Naive B cell (primary cell): ENCODE measurements at places on chromosomes 5 and 9.

DNA sequence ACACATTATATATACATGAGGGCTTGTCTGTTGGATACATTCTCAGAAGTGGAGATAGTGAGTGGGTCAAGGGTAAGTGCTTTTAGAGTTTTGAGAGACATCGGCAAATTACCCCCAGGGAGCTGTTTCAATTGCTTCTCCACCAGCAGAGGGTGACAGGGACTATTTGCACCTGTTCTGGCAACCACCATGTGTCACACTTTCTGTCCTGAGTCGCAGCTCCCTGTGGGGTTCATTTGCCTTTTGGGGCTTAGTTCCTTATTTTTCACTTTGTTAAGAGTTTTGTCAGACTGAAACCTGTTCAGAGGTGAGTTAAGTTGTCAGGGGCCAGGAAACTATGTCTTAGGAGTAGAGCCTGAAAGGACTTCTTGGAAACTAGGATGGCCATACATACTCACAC, 20.1 kb upstream of the SLC36A1 start:
- H3K4me3 ChIP-seq = no peak overlapping the region
- peaks cover 12% of the 10 kb centered on the region for H3K4me1 ChIP-seq
- peaks cover 29% of the 10 kb centered on the region for H3K27me3 ChIP-seq
- no peaks in the 10 kb centered on the region for H3K36me3 ChIP-seq

DNA sequence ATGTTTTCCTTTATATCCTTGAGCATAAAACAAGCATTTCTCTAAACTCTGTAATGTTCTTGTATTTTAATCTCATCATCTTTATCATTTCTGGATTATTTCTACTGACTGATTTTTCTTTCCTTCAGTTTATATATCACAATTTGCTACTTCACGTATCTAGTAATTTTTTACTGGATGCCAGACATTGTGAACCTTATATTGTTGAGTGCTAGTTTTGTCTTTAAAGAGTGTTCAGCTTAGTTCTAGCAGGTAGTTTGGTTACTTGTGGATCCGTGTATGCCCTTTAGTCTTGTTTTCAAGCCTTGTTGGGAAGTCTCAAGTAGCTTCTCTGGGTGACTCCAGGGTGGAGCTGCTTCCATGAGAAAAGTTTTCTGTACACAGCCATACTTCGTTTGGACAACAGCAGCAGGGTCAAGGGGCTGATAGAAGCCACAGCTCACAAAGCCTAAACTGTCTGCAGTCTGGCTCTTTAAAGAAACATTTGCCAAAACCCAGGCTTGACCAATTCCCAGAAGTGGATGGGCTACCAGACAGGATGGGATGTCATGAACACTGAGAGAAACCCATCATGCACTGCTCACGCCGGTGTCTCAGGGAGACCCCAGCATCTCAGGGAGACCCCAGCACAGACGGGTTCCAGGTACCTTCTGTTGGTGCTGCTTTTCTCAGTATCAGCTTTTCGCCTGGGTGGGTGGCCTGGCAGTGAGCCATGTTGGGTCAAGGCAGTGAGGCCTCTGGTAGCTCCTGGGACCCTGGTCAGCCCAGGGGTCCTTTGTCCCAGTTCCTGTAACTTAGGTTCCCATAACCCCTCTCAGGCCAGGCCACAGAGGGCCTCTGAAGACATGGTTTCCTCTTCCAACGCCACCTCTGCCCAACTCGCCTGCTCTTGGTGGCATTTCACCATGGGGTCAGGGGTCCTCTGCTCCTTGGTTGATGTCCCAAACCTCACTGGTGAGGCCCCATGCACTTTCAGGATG, 29.1 kb downstream of the TRIP13 start:
- H3K4me1 ChIP-seq = no peaks in the 10 kb centered on the region
- DNase-seq = no peak
- no peaks in the 10 kb centered on the region for H3K36me3 ChIP-seq
- no peak overlapping the region for H3K27ac ChIP-seq
- peaks cover 25% of the 10 kb centered on the region for H3K27me3 ChIP-seq

- peaks cover 5% of the 10 kb centered on the region for H3K36me3 ChIP-seq
- H3K4me3 ChIP-seq = no peak overlapping the region
- peak overlapping the region; percentile 86 for H3K27ac ChIP-seq
- no peaks in the 10 kb centered on the region for H3K27me3 ChIP-seq
These were observed 204.1 kb downstream of the EBF1 start for GRCh38 chr5:158895588-158895987.

GRCh38 chr9:90432951-90433350, 209.7 kb downstream of the DIRAS2 start:
- no peak overlapping the region for H3K4me3 ChIP-seq
- H3K4me1 ChIP-seq = no peaks in the 10 kb centered on the region
- peaks cover 41% of the 10 kb centered on the region for H3K27me3 ChIP-seq
- no peak for DNase-seq

DNA sequence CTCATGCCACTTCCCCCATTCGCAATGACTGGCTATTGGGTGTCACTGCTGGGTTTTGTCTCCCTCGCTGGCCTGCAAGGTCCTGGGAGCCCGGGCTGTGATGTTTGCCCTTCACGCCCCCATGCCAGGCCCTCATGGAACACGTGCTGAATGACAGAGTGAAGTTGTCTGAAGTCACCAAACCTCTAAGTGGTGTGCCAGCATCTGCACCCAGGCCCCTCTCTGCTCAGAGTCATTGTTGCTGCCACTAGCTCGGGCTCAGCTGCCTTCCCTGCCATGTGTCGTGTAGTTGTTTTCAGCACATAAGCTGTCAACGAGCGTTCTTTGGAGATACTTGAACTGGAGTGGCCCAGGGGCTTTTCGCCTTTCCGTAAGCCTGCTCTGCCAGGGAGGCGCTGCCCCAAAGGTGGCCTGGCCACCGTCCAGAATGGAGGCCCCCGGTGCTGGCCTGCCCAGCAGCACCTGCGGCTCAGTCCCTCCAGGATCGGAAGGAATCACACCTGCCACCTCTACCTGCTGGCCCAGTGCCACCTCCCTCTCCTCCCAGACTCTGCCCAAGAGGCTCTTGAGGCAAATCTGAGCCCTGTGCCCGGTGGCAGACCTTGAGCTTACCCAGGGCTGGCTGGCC, 250.1 kb downstream of the PBX3 start:
- H3K27me3 ChIP-seq = peaks cover 4% of the 10 kb centered on the region
- H3K36me3 ChIP-seq = no peaks in the 10 kb centered on the region
- no peak for DNase-seq

- H3K27me3 ChIP-seq = no peaks in the 10 kb centered on the region
- H3K4me1 ChIP-seq = peaks cover 31% of the 10 kb centered on the region
- no peaks in the 10 kb centered on the region for H3K36me3 ChIP-seq
- H3K27ac ChIP-seq = no peak overlapping the region
- no peak for DNase-seq
These were observed 12.1 kb downstream of the PNPLA7 start for GRCh38 chr9:137538058-137538457.

- H3K27me3 ChIP-seq = no peaks in the 10 kb centered on the region
- H3K4me3 ChIP-seq = no peak overlapping the region
- DNase-seq = no peak
- H3K27ac ChIP-seq = no peak overlapping the region
- no peaks in the 10 kb centered on the region for H3K36me3 ChIP-seq
These were observed 8.1 kb upstream of the OMD start for GRCh38 chr9:92432350-92432749.

DNA sequence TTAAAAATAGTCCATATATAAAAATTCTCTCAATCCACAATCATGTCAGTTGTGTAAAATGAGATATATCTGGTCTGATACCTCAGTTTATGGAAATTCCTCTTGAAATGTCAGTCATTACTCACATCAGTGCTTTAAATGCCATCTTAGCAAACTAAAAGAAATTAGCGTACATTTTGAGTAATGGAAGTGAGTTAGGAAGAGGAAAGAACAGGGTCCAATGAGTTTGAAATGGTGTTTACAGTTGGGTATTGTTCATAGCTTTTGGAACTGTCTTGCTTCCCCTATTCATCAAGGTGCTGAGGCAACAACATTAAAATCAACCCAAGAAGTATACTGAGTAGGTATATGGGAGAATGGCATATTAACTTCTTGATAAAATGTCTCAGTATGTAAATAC, 8.7 kb upstream of the MTX3 start:
- peaks cover 19% of the 10 kb centered on the region for H3K36me3 ChIP-seq
- no peak overlapping the region for H3K27ac ChIP-seq
- H3K4me3 ChIP-seq = no peak overlapping the region
- no peak for DNase-seq

DNA sequence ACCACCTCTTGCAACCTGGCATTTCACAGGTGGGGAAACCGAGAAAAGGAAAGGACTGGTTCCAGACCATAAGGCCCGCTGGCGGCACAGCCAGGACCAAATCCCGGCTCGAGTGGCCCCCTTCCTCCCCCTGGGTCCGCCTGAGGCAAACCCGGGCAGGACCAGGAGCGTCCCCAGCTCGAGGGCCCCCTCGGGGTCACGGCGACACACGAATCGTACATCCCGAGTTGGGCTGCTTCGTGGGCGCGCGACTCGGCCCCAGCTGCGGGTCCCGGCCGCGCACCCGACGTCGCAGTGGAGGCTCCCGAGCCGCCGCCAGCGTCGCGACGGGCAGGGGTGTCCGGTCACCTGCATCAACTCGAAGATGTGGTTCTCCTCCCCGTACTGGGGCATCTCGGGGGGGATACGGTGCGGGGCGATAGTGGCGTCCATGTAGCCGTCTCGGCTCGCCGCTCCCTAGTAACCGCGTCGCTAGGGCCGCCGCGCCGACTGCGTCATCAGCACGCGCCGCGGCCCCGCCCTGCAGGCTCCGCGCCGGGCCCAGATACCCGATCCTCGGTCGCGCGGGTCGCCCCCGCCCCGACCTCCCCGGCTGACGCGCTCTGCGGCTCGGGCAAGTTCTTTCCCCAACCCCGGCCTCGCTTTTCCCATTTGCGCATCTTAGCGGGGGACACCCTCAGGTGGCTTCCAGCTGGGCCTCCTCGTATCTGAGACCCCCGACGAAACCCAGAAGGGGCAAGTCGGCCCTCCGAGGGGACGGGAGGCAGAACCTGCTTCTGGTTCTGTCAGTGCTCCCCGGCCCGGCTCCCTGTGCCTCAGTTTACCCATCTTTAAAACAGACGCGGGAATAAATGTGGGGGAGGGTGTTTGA, at the start of gene AK8:
Gene AK8, minus strand, starts transcription at position 461 of the 871 bp plus-strand sequence. Its CDS starts 29 bp downstream, at position 432.
- DNase-seq = peak; percentile 79
- H3K27ac ChIP-seq = peak within 1 kb of the TSS; percentile 93
- peak within 1 kb of the TSS; percentile 92 for H3K4me3 ChIP-seq
- peaks cover 18% of the 10 kb centered on the region for H3K4me1 ChIP-seq
- no peaks in the 10 kb centered on the region for H3K27me3 ChIP-seq

- H3K4me1 ChIP-seq = peaks cover 16% of the 10 kb centered on the region
- H3K4me3 ChIP-seq = no peak overlapping the region
- no peaks in the 10 kb centered on the region for H3K27me3 ChIP-seq
- H3K36me3 ChIP-seq = peaks cover 7% of the 10 kb centered on the region
- no peak overlapping the region for H3K27ac ChIP-seq
These were observed 20.0 kb downstream of the RNF145 start for GRCh38 chr5:159189310-159189709.

- DNase-seq = no peak
- H3K27ac ChIP-seq = no peak overlapping the region
These were observed 303.0 kb upstream of the PDE4D start for GRCh38 chr5:60196385-60197113.

DNA sequence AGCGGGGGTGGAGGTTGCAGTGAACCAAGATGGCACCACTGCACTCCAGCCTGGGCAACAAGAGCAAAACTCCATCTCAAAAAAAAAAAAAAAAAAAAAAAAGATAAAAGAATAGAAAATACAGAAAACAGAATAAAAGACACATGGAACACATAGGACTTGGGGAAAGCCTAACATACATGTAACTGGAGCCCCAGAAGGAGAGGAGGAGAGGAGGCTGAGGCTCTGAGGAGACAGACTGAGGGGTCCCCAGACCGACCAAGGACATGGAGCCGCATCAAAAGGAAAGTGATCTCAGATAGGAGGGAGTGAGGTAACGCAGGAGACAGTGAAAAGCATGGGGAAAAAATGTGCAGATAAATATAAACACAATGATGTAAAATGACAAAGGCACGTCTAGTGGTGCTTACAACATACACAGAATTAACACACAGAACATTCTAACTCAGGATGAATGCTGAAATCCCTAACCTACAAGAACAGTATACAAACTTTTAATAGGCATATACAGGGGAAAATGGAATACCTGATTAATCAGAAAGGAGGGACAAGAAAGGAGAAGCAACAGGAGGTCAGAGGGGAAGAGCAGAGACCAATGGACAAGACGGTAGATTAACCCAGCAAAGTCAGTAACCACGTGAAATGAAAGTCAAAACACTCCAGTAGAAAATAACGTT, 65.2 kb upstream of the UBAC1 start:
- no peak overlapping the region for H3K27ac ChIP-seq
- H3K27me3 ChIP-seq = peaks cover 16% of the 10 kb centered on the region

- no peak overlapping the region for H3K4me3 ChIP-seq
- no peak for DNase-seq
- peaks cover 25% of the 10 kb centered on the region for H3K27me3 ChIP-seq
- peaks cover 33% of the 10 kb centered on the region for H3K4me1 ChIP-seq
- H3K27ac ChIP-seq = no peak overlapping the region
These were observed 40.3 kb upstream of the GLRX start for GRCh38 chr5:95862671-95863382.

- H3K4me3 ChIP-seq = no peak overlapping the region
- DNase-seq = no peak
- no peaks in the 10 kb centered on the region for H3K36me3 ChIP-seq
- no peaks in the 10 kb centered on the region for H3K27me3 ChIP-seq
These were observed 7.2 kb downstream of the CYSTM1 start for GRCh38 chr5:140182075-140182711.

DNA sequence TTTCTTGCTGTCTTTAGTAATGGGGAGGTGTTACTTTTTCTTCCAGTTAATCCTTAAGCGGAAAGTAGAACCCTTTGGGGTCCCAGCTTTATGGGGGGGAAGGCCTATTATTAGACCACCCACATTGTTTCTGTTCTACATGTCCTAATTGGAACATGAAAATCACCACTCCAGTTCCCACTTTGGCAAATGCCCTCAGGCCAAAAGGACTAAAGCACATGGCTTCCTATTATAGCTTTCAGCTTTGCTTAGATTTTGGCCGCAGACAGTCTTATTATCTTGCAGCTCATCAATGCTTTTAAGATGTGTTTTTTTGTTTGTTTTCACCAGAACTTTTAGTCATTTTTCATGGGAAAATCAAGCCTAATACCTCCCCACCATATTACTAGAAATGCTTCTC, 296.8 kb upstream of the ANKH start:
- H3K36me3 ChIP-seq = no peaks in the 10 kb centered on the region
- no peak overlapping the region for H3K27ac ChIP-seq
- no peak for DNase-seq
- H3K27me3 ChIP-seq = no peaks in the 10 kb centered on the region
- no peak overlapping the region for H3K4me3 ChIP-seq

- H3K4me3 ChIP-seq = no peak overlapping the region
- no peaks in the 10 kb centered on the region for H3K4me1 ChIP-seq
- DNase-seq = no peak
These were observed 90.9 kb downstream of the ITGA1 start for GRCh38 chr5:52878656-52879055.
